ENCODE measurements at places on chromosomes 5 and 9. TPM values are rescaled to one million over a fixed set of nuclear protein-coding genes. Genes with fewer than 3 reads are reported as not detected.

FBN2 gene
- total RNA-seq: 1.5 TPM

RNF38 gene
- total RNA-seq: 52.4 TPM

CER1 gene
- total RNA-seq: not detected

CCDC192 gene
- total RNA-seq: not detected

DBH gene
- total RNA-seq: not detected

DNA sequence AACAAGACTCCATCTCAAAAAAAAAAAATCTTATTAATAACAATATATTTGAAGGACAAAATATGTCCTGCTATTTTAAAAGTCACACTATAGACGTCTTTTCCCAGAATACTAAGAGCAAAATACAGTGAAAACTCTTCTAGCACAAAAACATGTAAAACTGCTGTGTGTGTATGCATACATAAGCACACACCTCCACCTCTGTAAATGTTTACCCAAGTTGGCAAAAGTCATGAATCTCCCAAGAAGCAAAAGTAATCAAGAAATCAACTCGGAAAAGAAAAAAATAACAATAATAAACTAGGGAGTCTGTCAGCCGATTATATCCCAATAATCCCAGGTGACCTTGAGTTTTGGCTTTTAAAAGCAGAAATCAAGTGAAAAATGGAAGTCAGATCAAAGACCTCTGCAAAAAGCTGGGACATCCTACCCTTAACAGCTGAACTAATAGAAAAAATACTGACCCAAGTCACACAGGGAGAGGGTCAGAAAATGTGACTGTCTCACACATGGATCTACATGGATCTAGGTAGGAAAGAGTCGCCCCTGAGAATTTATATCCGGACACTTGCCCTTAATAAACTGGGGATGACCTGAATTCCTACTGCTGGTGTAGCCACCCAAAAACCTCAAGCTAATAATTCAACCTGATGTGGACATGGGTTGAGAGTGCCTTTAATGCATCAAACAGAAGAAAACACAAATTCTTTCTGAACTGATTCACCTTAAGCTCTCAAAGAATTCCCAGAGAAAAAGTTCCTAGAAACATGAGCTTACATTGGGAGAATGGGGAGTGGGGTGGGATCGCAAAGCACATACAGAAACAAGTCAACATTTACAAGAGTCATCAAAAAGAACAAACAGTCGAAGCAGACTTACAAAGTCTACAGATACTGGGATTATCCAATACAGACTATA, 29.9 kb downstream of the LPAR1 start:
- DNase-seq: no peak

DNA sequence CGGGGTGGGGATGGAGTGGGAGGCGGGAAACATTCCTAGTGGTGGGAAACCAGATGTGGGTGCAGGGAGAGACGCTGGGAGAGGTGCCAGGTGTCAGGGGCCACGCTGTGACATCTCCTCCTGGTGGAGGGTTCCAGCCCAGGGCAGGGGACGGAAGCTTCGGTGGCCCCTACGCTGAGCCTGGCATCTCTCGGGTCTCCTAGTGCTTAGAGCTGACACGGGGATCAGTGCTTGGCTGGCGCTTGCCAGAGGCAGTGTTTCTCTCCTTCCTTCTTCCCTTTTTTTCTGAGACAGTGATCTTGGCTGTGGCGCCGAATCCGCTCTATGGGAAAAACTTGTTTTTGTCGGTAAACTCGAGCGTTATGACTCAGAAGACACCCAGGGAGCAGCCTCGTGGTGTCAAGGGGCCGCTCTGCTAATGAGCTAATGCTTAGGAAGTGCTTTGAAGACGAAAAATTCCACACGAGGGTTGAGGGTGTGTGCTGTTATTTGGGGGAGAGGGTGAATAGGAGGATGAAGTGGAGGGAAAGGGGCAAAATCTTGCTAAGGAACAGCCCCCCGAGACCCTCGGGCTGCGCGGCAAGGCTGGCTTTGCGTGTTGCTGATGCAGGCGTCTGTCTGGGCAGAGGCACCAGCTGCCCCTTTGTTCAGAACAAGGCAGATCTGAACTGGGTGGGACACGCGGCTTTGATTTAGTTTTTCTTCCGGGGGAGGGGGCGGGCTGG, 20.4 kb upstream of the IER5L start:
- DNase-seq: peak; percentile 83

DNA sequence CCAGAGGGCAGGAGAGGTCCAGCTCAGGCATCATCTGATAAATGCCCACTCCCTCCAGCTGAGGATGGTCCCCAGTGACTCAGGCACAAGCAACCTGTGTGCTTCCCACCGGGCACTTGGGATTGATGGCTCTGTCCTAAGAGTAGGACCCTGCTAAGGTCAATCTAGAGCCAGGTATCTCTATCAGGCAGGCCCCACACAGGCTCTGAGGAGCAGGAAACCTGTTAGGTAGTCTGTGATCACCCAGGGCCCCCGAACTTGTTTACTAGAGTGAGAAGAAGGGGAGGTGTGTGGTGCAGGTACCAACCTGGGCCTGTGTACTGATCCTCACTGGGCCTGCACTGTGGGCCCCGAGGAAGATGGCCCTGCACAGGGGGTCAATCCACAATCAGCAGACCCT, 119.6 kb upstream of the FSTL4 start:
- DNase-seq: no peak

- DNase-seq: no peak
Observed at GRCh38 chr9:73056245-73056644, 95.4 kb upstream of the ANXA1 start.

DNA sequence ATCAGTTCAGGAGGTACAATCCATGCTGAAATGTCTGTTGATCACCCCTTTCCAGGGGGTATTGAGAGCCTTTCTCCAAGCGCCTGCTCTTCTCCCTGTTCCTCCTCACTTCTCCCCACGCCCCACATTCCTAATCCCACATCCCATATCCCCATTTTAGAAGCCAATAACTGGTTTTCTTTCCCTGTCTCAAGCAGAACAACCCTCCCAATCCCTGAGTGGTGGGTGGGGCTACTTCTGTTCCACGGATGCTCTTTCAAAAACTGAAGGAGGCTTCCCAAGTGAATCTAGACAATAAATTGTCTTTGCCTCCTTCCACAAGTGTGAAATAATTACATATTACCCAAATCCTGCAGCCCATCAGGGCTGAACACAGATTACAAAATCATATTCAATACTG, 77.0 kb upstream of the SEMA6A start:
- DNase-seq: no peak

GRCh38 chr5:1868886-1869475, 13.7 kb downstream of the IRX4 start:
- DNase-seq: no peak

DNA sequence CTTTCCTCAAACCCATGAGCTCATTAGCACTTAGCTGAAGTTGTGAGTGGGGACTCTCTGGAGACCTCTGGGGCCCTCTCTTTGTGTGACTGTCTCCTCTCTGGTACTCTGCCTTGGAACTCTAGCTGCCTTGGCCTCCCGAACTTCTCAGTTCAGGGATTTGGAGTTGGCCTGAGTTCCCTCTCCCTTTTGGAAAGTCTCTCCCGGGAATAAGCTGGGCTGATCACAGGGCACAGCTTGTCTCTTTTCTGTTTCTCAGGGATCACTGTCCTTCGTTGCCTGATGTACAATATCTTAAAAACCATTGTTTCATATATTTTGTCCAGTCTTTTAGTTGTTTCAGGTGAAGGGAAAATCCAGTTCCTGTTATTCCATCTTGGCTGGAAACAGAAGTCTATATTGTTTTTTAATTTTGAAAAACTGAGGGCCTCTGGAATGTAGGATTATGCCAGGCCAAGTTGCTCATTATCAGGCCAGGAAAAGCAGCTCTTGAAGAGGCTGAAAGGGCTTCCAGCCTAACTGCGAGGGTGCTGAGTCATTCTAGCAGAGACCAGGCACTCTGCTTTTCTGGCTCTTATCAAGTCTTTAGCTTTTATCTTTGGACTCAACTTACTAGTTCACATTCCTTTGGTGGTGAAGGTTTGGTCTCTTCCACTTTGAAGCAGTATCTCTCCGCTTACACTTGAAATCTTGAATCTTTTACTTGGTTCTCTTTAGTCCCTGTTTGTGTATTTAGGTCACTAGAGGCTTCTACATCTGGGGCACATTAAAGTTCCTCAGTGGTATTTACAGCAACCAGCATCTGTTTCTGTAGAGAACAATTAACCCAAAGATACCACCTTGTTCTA, 8.4 kb upstream of the RGS3 start:
- no peak for DNase-seq

DNA sequence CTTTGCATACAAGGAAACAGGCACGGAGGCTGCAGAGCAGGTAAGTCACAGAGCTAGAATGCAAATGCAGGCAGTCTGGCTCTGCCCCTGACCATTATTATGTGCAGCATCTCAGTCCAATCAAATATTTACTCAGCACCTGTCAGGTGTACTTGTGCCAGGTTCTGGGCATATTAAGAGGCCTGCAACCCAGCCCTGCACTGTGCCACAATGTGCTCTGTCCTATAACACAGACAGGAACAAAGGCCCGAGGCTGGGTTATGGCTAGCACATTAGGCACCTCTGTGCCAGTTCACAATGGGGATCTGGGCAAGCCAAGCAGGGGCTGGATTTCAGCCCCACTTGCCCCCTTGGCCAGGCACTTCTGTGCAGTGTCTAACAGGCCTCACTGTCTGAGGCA, 14.0 kb downstream of the ARL15 start:
- DNase-seq: no peak

- DNase-seq: no peak
Observed at GRCh38 chr5:14328144-14328543, 185.0 kb downstream of the TRIO start.

DNA sequence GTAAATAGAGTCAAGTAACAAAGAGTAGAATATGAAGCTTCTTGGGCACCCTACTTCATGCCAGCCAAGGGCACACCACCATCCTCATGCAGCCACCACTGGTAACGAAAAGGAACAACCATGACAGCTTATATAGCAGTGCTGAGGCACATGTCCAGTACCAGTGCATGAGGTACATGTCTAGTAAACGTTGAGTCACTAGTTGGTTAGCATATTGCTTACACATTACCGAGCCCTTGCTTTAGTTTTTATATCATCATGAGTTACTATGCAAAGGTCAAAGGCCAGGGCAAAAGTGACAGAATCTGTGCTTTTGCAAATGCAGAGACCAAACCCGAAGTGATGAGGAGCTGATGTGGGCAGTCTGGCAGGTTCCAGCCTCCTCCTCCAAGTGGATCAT, 147.1 kb upstream of the MAP1B start:
- no peak for DNase-seq

GRCh38 chr5:31186672-31187267, 6.7 kb upstream of the CDH6 start:
- no peak for DNase-seq

DNA sequence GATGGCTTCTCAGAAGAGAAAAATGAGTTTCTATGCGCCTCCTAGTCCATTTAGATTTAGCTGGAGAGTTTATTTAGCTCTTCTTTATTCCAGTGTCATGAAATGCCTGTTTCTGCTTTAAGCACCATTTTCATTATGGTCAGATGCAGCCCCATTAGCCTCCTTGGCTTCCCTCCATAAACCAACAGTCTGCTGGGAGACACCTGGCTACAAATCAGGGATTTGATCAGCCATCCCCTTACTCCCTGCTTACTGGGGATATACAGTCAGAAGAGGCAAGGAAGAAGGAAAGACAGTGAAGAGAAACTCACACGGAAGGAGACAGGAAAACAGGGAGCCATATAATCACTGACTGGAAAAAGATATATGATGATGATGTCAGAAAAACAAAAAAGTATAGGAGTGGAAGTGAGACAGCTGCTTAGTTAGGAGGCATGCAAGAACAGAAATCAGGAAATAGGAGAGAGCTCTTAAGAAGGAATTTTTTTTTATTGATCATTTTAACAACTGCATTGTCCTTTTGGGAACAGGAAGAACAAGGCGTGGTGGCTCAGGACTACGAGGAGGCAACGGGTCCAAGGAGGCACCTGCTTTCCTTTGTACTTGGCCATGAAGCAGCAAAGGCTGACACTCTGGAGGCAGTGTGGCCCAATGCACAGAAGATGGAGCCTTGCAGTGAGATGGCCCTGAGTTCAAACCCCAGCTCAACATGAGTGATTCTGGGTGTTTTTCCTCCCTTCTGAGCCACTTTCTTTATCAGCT, 56.1 kb downstream of the MED27 start:
- DNase-seq: no peak

- peak; percentile 15 for DNase-seq
Observed at GRCh38 chr9:93684806-93685543, 108.6 kb downstream of the PHF2 start.

GRCh38 chr9:135379540-135380267, 99.9 kb upstream of the PPP1R26 start:
- DNase-seq: no peak
